NCI-H1417 treated with DMSO at 0.1 percent for 48 hours (cell line): ENCODE measurements at places on chromosomes 2 and 18.

DNA sequence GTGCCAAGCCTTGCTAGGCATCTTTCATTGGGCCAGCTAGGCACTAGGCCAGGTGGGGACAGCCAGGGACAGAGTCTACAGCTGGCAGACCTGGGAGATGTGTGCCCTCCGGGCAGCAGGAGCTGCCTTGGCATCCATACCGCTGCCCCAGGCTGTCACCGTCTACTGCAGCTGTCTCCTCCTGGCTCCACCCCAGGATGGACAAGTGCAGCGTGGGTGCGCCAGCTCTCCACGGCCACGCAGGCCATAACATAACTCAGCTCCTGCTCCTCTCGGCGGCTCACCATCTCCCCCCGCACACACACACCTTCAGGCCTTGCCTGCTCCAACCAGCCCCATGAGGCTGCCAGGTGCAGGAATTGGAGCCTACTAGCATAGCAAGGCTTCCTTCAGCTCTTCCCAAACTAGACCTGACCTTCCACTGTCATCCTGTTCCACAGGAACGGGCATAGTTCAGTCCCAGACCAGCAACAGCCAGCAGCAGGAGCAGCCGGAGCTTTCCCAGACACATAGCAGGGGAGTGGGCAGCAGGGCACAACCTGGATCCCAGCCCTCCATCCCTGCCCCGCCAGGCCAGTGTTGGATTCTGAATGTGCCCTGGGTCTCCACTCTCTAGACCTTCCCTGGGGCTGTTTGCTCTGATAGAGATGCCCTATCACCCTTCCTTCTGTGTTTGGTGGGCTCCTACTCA is 2.5 kb upstream of the ADRA2B start:
- DNase-seq: no peak

DNA sequence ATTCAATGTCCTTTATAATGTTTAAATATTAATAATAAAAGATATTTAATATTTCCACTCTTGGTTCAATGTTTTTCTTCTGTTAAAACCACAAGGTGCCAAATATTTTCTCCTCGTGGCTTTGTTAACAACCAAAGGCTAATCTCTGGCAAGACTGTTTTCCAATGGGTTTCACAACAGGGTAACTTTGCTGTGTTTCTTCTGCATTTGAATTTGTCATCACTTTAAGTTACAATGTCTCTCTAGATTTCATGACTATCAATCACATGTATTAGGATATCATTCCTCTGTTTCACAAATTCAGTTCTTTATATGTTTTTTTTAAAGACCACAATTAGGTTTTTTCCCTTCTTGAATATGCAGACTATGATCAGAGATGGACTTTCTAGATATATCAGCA is 469.8 kb upstream of the ACVR2A start:
- no peak for DNase-seq

DNA sequence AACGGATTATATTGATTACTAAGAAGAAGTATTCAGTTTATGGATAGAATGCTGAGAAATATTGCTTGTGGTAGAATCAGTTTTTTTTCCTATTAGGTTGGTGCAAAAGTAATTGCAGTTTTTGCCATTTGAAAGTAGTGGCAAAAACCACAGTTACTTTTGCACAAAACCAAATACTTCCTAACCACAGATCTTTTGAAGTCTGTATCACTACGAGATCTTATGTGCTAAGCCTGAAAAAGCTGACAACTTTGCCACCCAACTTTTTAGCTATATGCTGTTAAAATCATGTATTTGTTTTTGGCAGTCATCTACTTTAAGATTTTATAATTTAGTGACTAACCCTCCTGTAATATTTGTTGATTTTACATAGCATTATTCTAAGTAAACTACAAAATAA is 24.6 kb downstream of the DNAJC10 start:
- DNase-seq: no peak

GRCh38 chr2:118774458-118775133 is 72.9 kb downstream of the EN1 start:
- DNase-seq: no peak

DNA sequence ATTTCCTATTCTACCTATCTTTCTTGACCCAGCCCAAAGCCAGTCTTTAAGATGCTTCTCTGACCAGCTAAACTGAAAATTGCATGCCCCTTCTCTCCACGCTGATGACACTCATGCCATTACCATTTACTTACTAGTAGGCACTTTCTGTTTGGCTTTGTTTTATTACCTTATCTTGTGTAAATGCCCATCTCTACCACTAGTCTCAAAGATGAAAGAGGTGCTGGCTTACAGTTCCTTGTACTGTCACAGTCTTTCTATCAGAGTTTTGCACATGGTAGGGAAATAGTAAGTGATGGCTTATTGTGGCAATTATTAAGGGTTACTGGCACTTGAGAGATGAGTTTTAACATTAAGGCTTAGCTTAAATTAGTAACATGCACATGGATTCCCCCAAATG is 352.1 kb downstream of the RBM43 start:
- DNase-seq: no peak

DNA sequence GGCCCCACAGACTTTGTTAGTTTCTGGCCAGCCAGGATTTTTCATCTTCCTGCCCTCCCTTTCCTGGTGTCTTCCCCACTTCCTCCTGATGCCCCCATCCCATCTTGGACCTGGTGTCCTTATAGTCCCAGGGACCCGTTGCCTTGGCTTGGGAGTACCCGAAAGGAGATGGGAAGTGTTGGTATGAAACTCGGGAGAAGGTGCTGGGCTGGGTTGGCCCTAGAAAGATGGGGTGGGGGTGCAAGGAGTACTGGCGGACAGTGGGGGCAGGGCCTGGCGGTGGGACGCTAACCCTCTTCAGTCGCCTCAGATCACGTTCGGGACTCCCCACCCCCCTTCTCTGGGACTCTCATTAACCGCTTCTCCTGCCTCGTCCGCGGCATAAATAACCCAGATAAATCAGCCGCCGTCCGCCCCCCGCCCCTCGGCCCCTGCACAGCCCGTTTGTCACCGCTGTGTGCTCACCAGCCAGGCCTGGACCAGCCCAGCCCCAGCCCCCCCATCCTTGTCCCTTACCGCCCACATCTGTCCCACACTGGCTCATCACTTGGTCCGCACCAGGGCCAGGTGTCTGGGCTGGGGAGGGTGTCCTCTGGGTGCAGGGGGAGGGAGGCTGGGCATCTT is 3.7 kb upstream of the ASIC4 start:
- no peak for DNase-seq

DNA sequence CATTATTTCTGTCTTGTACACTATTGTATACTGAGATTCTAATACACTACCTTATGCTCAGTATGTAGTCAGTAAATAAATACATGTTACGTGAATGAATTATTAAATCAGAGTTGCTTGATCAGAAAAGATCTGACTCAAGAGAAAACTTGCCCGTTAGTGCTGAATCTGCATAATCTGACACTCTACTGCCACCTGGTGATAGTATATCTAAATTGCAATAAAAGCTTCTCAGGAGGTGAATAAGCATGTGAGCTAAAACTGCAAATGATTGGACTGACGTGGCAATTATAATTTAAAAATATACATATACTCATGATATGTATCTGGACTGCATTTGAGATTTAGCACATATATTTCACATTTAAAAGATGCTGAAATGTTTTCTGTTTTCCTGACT is 70.4 kb downstream of the KIAA1328 start:
- DNase-seq: no peak

DNA sequence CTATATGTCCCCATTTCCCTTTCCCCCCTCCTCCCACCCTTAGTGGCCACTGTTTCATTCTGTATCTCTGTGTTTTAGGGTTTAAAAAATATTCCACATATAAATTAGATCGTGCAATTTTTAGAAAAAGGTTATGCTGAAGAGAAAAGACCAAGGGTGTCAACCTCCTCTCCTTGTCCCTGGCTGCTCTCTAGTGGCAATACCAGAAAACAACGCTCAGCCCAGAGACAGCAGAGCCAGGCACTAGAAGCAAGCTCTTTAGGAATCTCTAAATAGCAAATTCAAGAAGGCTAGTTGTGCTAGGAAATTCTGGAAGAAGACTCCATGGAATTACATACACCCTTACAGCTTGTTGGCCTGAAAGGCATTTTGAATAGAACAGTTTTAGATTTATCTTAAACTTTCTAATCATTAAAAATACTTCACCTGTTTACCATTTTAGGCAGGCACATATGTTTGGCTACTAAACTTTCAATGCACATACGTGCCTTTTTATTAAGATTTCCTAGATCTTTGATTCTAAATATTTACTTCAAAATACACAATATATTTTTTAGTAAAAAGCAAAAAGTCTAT is 35.1 kb upstream of the RASGRP3 start:
- DNase-seq: no peak

DNA sequence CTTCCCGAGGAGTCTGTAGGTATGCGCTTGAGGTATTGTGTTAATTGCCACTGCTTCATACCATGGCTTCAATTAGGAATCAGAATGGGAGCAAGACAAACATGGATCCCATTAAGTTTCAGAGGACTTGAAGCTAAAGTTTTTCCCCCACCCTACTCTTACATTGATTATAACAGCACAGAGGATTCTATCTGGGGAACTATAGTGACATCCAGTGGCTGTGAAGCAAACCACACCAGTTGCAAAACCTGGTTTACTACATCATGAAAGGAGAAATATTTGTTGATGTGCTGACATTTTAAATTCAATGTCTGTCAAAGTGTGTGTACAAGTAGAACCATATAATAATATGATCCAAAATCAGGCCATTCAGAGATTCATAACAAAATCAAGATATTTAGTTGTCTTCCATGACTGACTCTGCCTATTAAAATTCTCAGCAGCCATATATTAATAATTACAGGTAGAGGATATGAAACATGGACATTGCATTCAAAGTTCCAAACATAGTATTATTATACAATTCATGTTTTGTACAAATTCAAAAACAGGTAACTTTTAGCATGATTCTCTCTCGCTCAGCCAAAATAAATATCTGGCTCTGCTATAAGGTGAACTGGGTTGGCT is 82.9 kb downstream of the GRB14 start:
- no peak for DNase-seq

- DNase-seq: no peak
Measured at GRCh38 chr2:239075918-239076758, 228.3 kb downstream of the TWIST2 start.

- DNase-seq: no peak
Measured at GRCh38 chr2:180360283-180360618, 353.2 kb upstream of the CWC22 start.

DNA sequence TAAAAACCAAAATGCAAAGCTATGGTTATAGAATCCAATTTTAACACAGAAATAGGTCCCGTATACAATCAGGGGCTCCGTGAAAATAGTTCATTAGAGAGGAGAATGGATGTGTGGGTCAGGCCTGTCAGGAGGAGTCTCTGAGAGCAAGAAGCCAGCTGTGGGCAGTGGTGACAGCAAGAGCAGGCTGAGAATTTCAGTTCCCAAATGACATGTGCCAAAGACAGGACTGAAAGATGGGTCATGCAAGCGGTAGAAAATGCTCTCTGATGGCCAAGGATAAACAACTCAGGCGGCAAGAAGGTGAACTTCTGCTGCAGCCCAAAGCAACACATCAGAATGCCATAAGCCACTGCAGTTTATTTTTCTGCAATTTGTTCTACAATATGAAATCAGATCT is 100.4 kb downstream of the CCDC141 start:
- no peak for DNase-seq

DNA sequence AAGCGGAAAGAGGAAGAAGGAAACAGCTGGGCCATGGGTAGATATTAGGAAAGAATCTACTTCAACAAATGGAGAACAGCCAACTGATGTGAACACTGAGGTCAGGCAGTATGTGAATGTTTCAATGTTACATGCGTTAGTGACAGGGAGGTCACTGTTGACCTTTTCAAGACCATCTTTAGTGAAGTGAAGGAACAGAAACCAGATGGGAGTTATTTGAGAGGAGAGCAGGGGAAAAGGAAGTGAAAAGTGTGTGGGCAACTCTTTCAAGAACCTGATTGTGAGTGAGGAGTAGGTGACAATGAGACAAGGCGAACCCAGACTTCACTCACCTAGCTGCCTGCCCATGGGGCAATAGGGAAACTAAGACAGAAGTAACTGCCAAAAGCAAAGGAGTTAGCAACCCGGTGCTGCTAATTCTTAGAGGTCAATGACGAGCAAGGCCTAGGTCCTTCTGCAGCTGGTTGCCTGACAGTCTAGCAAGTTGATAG is 67.0 kb downstream of the SP3 start:
- DNase-seq: no peak

- DNase-seq: no peak
Measured at GRCh38 chr2:238873841-238874240, 26.0 kb downstream of the TWIST2 start.

DNA sequence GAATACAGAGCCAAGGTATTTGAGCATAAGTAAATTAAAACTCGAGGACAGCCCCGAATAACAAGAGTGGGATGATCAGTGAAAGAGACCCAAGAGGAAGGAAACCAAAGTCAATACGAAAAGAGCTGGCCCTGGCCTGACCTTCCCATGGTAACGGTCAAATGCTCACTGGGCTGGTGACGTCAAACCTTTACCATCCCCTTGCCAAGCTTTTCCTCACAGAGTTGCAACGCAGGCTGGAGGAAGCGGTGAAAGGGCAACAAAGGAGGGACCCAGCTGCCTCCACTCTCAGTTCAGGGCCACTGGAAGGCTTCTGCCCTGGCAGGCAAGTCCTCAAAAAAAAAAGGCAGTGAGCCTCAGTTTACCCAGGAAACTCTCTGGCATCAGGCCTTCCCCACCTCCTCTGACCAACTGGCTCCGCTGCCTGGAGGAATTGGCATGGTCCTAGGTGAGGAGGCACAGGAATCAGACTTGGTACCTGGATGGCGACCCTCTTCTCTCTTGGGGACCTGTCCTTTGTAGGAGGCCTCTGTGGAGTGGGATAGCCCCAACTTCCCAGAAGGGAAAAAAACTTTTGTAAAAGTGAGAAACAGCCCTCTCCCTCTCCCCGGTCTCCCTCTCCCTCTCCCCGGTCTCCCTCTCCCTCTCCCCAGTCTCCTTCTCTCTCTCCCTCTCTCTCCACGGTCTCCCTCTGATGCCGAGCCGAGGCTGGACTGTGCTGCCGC is 212.4 kb downstream of the ANAPC1 start:
- DNase-seq: no peak

DNA sequence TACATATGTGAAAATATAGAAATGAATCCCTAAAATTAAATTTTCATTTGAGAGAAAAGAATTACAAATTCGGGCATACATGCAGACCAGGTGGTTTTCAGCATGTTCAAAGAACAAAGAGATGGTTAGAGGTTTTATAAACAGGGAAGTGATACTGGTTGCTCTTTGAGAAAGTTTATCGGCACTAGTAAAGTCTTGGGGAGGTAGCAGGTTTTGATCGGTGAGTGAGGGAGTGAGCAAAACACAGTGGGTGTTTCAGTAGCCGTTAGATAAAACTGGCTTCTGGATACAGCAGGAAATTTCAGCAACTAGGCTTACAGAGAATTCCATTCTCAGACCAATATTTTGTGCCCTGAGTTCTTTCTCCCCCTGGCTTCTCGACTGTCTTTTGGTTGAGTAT is 51.1 kb downstream of the DSC3 start:
- DNase-seq: no peak

GRCh38 chr2:179248024-179248348 is 16.6 kb downstream of the SESTD1 start:
- no peak for DNase-seq

- DNase-seq: no peak
Measured at GRCh38 chr18:49371073-49371472, 89.4 kb downstream of the DYM start.

GRCh38 chr2:167478196-167478595 is 589.9 kb downstream of the XIRP2 start:
- no peak for DNase-seq
